ENCODE measurements at places on chromosomes 7 and 10.
A peak's percentile ranks its signal among the peaks of the same experiment; 100 is the strongest.

- no peak for DNase-seq
These were observed 472.0 kb downstream of the KCNMA1 start for GRCh38 chr10:77165445-77166208.

DNA sequence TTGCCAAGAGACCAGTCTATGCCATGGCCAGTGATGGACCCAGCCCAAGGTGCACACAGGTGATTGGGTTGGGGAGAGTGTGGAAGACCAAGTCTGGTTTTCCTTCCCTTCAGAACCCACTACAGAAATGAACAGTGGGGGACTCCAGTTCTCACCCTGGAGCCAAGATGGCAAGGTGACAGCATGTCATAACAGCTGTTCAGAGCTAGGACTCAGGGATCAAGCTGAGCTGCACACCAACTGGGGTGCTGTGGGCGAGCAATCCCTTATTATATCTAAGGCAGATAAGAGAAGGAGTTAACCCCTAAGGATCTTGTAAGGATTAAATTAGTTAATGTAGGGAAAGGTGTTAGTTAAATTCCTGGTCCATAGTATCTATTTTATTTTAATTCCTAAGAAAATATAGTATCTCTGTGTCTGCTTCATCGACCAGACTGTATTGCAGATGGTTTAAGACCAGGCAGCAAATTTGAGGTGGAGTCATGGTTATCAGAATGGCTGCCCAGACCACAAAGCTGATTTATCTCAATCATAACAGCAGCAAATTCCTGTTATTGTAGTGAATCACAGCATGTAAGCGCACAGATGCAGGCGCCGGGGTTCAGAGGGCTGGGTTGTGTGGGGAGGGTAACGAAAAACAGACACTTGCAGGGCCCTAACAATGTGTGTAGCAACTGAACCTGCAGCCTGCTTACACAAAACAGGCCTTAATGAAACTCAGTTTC is 208.7 kb upstream of the ZNF32 start:
- no peak for DNase-seq

GRCh38 chr10:113825791-113826190 is 28.1 kb downstream of the DCLRE1A start:
- DNase-seq = no peak

DNA sequence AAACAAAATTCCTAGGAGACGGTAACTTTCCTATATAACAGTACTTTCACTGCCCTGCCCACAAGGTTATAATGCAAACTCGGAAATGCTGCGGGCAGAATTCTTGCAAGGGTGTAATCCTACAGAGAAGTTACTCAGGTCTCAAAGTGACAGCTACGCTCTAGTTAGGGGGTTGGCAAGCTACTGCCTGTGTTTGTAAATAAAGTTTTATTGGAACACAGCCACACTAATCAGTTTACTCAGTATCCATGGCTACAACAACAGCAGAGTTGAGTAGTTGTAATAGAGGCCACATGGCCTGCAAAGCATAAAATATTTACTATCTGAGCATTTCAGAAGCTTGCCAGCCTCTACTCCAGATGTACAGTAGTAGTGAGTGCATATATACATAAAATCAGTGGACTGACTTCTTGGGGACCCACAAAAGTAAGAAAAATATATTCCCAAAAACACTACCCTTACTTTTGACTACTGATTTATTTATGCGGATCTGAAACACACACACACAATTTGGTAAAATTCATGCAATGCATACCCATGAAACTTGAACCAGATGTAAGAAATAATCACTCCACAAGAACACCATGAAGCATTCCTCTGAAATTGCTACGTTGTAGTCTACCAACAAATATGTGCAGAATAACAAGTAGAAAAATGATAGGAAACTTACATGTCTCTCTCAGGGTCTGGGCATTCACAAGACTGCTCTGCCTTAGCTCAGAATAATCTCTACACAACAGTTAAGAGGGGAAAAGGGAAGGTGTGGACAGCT is 53.0 kb downstream of the SMURF1 start:
- DNase-seq = no peak

DNA sequence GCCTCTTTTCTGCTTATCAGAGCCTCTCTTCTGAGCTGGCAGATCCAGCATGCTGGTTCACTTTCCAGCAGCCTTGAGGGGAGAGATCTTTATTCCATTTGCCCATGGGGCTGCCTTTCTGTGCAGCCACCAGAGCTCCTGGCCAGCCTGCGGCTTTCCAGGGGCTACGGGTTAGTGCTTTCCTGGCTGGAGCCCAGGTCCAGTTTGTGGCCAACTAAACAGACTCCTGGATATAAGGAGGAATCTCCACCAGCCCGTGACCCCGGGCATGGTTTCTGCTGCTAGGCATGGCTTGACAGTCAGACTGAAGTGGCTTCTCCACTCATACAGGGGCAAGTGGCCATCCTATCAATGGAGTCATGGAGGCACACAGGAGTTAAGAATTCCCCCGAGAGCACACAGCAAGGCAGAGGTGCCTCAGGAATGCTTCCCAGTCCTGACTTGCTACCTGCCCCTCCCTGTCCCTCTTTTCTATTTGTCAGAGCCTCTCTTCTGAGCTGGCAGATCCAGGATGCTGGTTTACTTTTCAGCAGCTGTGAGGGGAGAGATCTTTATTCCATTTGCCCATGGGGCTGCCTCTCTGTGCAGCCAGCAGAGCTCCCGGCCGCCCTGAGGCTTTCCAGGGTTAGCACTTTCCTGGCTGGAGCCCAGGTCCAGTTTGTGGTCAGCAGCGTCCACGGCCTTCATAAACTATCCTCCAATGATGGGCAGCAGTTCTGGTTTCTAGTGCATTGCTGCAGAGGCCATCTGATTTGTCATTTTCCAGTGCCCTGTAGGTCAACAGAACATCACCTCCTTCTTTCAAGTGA is 35.9 kb downstream of the TSPAN15 start:
- DNase-seq = no peak

DNA sequence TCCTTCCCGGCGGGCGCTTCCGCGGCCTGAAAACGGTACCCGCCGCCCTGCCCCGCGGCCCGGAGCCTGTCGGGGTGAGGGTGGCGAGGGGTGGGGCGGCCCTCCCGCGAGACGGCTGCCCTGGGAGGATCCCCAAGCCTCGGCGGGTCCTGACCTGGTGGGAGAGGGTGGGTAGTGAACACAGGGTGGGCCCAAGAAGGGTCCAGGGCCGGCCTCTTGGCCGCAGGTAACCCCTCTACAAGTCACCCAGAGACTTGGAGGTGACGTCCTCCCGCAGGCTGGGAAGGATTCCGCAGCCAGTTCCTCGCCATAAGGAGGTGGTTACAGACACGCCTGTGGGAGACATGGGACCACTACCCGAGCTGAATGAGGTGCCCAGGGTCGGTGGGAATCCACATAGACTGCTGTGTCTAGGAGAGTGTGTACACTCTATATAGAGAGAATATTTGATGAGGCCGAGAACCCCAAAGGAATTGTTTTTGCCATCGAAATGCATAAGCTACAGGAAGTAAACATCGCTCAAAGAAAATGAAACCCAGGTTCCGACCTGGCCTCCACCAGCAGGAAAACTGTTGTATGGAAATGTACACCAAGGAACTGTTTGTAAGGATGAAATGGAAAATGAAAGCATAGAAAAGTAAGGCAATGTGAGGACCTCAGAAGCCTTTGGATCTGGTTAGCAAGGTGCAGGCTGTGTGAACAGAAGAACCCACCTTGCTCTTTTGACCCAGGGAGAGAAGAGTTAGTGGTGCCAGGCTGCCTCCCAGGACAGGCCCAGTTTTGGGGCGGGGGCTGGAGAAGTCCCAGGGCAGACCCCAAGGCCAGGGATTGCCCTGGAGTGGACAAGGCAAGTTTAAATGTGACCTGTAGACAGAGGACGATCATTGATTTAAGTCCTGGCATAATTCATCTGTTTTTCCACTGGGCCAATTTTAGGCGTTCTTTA is 659 bp downstream of the OPTN start:
- peak; percentile 14 for DNase-seq

DNA sequence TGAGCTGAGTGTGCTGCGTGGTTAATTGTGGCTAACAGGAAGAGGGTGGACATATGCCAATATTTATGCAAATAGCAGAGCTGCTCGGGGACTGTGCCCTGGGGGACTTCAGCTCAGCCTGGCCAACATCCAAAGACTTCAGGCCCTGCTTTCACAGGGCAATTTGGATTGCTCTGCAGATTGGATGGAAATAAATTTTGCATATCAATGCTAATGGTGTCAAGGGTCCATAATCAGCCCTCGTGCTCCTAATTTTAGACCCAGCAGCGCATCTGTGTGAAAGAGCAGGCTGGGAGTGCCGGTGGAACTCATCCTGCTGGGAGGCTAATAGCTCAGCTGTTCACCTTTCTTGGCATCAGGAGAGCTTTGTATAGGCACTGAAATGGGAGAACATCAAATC is 270.1 kb downstream of the TCERG1L start:
- no peak for DNase-seq

DNA sequence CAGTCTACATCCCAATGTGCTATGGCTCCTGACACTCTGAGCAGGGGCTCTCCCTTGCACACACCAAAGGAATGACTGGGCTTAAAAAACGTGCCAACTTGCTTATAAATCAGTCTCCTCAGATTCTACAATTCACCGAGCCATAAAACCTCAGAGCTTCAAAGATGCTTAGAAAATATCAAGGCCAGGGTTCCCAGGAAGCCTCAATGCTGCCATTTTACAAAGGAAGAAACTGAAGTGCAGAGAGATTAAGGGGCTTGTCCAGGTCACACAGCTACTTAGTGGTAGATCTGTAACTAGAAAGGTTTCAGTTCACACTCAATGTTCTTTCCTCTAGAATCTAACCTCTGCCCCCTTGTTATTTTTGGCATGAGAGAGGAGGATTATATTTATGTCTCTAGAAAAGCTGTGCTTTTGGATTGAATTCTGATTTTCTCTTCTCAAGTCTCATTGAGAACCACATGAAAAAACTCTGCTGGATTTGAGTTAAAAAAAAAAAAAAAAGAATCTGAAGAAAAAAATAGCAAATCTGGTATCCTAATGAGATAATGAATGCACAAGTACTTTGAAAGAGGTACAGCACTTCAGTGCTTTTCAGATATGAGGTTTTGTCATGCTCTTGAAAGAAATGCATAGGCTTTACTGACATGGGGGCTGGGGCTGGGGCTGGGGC is 22.3 kb upstream of the TSPAN33 start:
- no peak for DNase-seq

DNA sequence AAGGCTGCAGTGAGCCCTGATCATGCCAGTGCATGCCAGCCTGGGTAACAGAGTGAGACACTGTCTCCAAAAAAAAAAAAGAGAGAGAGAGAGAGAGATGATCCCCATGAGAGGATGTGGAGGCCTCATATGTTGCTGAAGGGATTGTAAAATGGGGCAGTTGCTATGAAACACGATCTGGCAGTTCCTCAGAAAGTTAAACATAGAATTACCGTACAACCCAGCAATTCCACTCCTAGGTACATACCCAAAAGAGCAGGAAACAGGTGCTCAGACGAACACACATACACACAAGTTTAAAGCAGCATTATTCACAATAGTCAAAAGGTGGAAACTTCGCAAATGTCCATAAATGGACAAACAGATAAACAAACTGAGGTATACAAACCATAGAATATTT is 27.4 kb upstream of the CYTH3 start:
- no peak for DNase-seq

GRCh38 chr7:70292716-70293115 is 694.4 kb downstream of the AUTS2 start:
- no peak for DNase-seq

GRCh38 chr10:60207894-60208293 is 181.8 kb downstream of the ANK3 start:
- no peak for DNase-seq

- DNase-seq = no peak
These were observed 141.6 kb downstream of the TES start for GRCh38 chr7:116351966-116352365.

GRCh38 chr7:79923953-79924352 is 210.7 kb upstream of the GNAI1 start:
- DNase-seq = no peak

- peak; percentile 38 for DNase-seq
These were observed 23.4 kb downstream of the MAD1L1 start for GRCh38 chr7:2209146-2209960.

GRCh38 chr10:86583983-86584382 is 62.4 kb upstream of the WAPL start:
- DNase-seq = no peak

DNA sequence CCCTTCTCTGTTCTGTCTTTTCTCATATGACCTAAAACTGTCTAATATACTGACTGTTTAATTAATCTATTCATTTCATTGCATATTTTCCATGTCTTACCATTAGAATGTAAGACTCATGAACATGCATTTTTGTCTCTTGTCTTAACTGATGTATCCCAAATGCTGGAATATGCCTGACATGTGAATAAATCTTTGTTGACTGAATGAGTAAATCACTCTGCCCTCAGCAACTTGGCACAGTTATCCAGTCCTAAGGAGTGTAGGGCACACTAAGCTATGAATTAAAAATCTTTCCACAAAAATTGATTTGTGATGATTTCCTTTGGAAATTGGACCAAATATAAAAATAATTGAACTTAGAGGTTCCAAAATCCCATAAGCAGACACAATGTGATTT is 111.3 kb downstream of the ETV1 start:
- DNase-seq = no peak

DNA sequence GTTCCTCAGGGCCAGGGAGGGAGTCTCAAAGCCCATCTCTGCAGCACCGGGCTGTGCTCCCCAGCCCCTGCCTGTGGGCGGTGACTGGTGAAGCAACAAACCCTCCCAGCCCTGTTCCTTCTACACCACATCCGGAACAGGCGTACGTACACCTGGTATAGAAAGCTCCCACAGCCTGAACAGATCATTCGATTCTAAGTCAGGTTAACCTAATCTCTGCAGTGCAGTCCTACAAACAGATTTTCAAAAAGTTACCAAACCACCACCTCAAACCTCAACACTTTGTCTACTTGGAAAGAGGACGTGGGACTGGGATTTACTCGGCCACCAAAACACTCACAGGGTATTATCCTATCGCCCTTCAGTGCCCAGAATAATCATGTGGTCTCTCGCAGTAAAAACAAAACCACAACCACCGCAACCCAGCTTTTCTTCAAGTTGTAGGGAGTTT is 238.4 kb downstream of the DIP2C start:
- DNase-seq = peak; percentile 22

GRCh38 chr7:86667732-86668131 is 24.0 kb downstream of the GRM3 start:
- DNase-seq = no peak

DNA sequence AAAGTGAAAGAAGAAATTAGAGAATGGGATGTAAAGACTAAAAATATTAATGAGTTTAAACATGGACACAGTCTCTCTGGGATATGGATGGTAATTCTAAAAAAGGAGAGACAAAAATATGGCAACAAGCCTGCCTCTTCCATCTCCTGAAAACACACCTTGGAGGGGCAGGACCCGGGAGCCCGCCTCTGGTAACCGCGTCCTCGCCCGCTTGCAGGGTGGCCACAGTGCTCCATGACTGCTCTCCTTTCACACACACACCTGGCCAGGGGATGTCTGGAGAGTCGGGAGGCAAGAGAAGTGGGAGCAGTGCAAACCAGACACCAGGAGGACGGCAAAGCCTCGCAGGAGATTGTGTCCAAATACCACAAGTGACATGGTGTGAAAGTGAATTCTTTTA is 166.3 kb downstream of the ZMYND11 start:
- DNase-seq = no peak

DNA sequence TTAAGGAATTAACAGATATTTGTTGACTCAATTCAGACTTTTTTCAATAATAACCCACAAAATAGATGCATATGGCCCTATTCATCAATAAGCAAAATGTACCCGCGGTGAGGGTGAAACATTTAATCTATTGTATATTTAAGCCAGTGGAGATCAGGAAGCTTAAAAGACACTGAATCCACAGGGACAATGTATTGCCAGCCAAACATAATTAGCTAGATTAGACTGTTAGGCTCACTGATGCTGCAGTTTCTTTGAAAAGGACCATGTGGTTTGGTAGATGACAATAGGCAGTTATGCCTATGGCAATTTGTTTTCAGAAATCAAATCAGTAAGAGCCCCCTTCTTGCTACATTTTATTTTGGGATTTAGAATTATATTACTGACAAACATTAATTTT is 87.3 kb upstream of the PLXDC2 start:
- DNase-seq = no peak
